ENCODE measurements at places on chromosomes 1 and 21.

- DNase-seq, result no peak
Measured at GRCh38 chr1:210631399-210631798, 302.7 kb downstream of the HHAT start.

- DNase-seq, result no peak
Measured at GRCh38 chr1:63142001-63142400, 180.4 kb upstream of the FOXD3 start.

- DNase-seq, result no peak
Measured at GRCh38 chr1:155648207-155649147, 38.5 kb downstream of the MSTO1 start.

DNA sequence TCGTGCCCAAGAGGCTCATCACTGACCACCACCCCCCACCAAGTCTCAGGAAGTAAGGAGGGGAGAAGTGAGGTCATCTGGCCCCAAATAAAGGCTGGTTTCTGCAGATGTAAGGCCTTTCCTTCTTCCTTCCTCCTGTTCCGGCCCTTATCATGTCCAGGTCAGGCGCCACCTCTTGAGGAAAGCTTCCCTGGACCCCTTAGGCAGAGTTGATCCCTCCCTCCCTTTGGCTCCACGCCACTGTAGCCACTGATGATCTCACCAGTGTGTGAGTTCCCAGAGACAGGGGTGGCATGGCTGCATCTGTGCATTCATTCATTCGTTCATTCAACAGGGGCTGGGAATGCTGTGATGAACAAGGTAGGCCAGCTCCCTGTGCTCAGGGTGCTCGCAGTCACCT lies 59.2 kb downstream of the TAS1R2 start:
- no peak for DNase-seq

DNA sequence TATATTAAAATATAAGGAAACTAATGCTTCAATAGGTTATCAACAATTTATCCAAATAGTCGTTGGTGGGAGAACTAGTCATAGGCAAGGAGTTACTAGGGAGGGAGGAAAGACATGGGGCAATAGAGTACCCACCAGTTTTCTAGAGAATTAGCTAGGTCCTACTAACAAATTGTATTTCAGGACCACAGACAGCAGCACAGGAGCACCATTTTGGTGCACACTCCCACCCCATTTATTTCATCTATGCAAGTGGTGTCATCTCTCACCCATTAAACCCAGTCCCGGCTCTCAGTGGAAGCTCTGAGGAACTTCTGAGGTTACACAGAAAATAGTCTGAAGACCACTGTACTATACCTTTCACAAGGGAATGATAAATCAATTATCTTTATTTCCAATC lies 89.0 kb upstream of the BCAR3 start:
- no peak for DNase-seq

GRCh38 chr1:58683519-58683918 lies 16.3 kb downstream of the MYSM1 start:
- DNase-seq, result no peak

DNA sequence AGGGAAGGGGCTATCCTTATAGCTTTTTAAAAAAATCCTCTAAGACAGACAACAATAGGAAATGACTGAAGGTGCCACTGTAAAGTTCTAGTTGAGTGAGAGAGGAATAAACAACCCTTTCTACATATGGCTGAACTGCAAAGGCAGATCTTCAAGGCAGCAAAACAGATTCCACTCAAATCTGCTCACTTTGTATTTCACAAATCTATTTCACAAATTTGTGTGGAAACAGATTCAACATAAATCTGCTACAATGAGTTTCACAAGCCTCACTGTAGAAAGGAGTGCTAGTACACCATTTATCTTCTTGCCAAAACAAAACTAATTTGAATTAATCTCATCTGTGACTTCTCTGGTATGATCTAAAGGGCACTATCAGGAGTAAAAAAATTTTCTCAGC lies 451.3 kb downstream of the PLA2G4A start:
- DNase-seq, result no peak

DNA sequence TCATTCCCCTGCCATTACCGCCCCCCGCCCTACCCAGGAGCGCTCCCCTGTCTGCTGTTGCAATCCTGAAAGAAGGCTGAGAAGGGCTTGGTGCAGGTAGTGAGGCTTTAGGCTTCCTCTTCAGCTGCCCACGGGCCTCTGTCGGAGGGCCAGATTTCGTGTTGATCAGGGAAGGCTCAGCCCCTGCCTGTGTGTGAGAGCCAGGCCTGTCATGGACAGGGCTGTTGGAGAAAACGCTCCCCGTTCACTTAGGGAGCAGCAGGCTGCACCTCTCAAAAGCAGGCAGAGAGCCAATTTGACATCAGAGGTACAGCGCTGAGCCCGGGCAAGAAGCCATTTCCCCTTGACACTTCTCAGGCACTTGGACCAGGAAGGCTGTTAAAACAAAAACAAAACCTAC lies 19.0 kb downstream of the TEX35 start:
- no peak for DNase-seq
